ENCODE measurements at places on chromosomes 13 and 19.
A peak's percentile ranks its signal among the peaks of the same experiment; 100 is the strongest.

GRCh38 chr13:24938966-24939365, 157.0 kb upstream of the PABPC3 start:
- DNase-seq: no peak
- no peak overlapping the region for H3K4me3 ChIP-seq
- H3K27me3 ChIP-seq: no peaks in the 10 kb centered on the region

DNA sequence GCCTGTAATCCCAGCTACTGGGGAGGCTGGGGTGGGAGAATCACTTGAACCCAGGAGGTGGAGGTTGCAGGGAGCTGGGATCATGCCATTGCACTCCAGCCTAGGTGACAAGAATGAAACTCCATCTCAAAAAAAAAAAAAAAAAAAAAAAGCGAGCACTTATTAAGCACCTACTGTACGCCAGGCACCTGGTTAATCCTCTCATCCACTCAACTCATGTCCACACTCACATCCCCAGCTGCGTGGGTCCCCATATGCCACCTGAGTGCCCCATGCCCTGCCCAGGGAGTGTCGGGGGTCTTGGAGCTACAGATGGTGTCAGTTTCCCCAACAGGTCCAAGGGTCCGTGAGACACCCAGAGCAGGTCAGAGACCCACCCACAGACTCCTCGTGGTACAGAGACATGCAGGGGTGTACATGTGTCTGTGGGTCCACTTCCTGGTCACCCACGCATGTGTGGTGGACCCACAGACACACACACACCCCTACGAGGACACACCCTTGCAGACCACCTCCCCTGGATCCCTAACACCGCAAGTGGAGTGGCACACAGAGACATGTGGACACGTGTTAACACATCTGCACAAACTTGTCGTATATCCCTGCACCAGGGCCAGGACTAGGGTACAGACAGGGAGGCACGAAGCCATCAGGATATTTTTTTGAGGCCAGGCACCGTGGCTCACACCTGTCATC, 3.5 kb downstream of the INSL3 start:
- DNase-seq: no peak
- H3K27ac ChIP-seq: no peak overlapping the region
- H3K4me1 ChIP-seq: no peaks in the 10 kb centered on the region
- H3K4me3 ChIP-seq: no peak overlapping the region
- no peaks in the 10 kb centered on the region for H3K36me3 ChIP-seq

- peaks cover 19% of the 10 kb centered on the region for H3K36me3 ChIP-seq
- no peaks in the 10 kb centered on the region for H3K27me3 ChIP-seq
- no peak overlapping the region for H3K27ac ChIP-seq
- H3K4me1 ChIP-seq: no peaks in the 10 kb centered on the region
These were observed 15.2 kb upstream of the THSD1 start for GRCh38 chr13:52421216-52421615.

DNA sequence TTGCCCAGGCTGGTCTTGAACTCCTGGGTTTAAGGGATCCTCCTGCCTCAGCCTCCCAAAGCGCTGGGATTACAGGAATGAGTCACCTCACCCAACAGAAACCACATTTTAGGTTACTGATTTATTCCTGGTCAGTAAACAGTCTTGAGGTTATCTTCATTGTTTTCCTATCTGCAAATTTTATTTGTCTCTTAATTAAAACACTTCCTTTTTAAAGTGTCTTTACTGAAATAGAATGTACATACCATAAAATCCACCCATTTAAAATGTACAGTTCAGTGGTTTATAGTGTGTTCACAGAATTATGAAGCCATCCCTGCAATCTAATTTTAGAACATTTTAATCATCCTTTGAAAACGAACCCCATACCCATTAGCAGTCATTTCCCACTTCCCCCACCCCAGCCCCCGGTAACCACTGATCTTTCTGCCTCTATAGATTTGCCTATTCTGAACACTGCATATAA, 63.0 kb downstream of the MAP4K1 start:
- H3K36me3 ChIP-seq: peaks cover 13% of the 10 kb centered on the region
- H3K4me1 ChIP-seq: no peaks in the 10 kb centered on the region
- no peaks in the 10 kb centered on the region for H3K27me3 ChIP-seq
- no peak overlapping the region for H3K4me3 ChIP-seq
- no peak overlapping the region for H3K27ac ChIP-seq

DNA sequence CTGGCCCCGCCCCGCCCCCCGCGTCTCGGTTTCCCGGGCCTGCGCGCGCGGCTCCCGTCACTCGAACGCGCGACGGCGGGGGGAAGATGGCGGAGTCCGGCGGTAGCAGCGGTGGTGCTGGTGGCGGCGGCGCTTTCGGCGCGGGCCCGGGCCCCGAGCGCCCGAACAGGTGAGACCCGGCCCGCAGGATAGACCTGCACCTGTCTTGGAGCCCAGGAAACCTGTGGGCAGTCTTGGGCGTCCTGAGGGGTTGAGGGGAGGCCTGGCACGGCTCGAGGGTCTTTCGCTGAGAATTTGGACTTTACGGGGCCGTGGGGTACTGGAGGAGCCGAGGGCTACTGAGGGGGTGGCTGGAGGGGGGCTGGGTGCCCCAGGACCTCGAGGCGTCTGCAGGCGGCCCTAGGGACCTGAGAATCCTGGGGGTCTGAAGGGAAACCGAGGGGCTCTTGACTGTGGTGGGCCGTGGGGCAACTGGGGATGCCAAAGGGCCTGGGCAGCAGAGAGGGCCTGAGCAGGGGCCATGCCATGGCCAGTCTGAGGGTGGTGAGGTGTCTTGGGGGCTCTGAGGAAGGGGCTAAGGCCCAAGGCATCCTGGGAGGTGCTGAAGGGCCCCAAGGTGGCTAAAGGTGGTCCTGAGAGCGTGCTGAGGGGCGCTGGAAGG, at the start of gene KLHL26:
Gene KLHL26 (plus strand): TSS at position 60 of the 661 bp plus-strand sequence. CDS start 27 bp downstream, at position 87.
- H3K27ac ChIP-seq: no peak within 1 kb of the TSS
- peaks cover 3% of the 10 kb centered on the region for H3K36me3 ChIP-seq
- no peak for DNase-seq
- H3K4me1 ChIP-seq: peaks cover 3% of the 10 kb centered on the region

DNA sequence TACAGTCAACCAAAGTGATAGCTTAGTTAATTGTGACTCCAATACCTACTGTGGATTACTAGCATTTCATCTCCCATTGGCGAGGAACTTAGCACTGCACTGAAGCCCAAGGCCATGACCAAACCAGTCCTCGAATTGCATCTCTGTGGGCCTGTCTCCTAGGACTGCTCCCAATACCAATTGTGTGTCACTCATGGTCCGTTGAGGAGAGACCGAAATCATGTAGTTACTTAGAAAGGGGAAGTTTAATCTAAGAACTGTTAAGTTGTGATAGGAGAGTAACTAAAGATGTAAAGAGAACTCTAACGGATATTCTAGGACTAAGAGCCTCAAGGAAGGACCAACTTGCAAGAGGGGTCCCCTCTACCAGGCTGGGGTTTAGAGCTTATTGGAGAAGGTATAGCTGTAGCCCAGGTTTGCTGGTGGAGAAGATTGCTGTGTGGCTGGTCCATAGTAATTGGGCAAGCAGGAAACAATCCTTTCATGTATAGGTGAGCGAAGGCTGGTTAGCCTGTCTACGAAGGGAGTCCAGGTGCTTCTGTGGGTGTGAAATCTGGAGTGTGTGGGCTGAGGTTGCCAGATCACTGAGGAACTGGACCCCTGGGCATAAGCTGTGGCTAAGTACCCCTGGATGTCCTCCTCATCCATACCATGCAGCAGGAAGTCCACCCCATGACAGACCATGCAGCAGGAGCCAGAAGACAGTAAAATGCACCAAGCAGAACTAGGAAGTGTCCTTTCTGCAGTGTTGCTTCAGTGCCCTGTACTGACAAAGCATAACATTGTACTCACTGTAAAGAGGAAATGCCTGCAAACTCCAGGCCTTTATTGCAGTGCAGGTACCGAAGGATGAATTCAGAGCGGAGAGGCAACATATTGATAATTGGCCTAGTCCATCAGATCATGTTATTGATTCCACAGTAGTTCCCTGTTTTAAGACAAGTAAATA, 30.8 kb downstream of the DNAJC3 start:
- H3K36me3 ChIP-seq: peaks cover 12% of the 10 kb centered on the region
- DNase-seq: no peak
- no peak overlapping the region for H3K27ac ChIP-seq
- no peaks in the 10 kb centered on the region for H3K4me1 ChIP-seq
- H3K27me3 ChIP-seq: no peaks in the 10 kb centered on the region

DNA sequence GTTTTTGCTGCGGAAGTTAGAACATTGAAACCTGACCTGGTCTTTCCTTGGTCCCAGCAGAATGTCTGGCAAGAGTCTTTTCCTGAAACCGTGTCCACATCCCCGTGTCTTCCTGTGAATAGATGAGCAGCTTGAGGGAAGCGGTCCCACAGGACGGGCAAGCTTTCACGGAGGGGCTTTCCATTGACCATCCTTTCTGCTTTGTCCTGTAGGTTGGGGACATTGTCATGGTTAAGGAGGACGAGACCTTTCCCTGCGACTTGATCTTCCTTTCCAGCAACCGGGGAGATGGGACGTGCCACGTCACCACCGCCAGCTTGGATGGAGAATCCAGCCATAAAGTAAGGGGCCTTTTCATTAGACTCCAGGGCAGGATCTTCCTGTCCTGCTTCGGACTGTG, 126.0 kb downstream of the ATP11A start:
- no peak for DNase-seq
- H3K36me3 ChIP-seq: peaks cover 84% of the 10 kb centered on the region
- H3K27me3 ChIP-seq: no peaks in the 10 kb centered on the region
- no peak overlapping the region for H3K27ac ChIP-seq

DNA sequence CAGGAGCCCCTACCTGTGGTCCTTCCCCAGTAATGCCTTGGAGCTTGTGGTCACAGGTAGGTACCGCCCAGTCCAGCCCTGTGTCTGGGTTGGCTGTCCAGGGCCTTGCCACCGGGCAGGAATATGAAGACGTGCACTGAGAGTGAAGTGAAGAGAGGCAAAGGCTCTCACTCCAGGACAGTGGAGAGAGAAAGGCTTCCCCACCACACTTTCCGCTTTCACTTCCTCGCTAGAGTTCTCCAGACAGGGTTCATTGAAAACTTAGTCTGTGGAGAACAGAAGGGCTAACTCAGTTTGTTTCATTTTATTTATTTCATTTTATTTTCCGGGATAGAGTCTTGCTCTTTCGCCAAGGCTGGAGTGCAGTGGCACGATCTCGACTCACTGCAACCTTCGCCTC, 14.2 kb downstream of the FCAR start:
- no peaks in the 10 kb centered on the region for H3K4me1 ChIP-seq
- DNase-seq: no peak
- peaks cover 5% of the 10 kb centered on the region for H3K36me3 ChIP-seq
- H3K27ac ChIP-seq: no peak overlapping the region
- H3K4me3 ChIP-seq: no peak overlapping the region

- H3K4me1 ChIP-seq: no peaks in the 10 kb centered on the region
- H3K27me3 ChIP-seq: no peaks in the 10 kb centered on the region
- no peak for DNase-seq
- no peak overlapping the region for H3K27ac ChIP-seq
These were observed 24.8 kb upstream of the ZNF254 start for GRCh38 chr19:24062190-24062589.

DNA sequence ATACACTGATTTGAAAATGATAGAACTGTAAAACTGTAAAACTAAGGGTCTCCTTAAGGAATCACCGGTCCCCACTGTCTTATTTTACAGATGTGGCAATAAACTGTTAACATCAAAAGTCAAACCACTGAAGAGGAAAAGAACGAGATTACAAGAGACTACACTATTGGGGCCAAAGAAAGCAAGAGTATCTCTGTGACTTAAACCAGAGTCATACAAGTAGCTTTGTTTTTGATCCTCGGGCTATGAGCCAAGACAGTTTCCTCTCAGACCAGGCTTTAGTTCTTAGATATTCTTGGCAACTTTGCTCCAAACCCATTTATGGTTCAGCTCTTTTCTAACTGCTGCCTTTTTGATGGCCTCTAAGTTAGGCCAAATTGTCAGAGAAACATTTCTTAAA, 113.8 kb downstream of the TBC1D4 start:
- no peaks in the 10 kb centered on the region for H3K36me3 ChIP-seq
- no peaks in the 10 kb centered on the region for H3K4me1 ChIP-seq
- no peak for DNase-seq
- H3K27me3 ChIP-seq: no peaks in the 10 kb centered on the region
- no peak overlapping the region for H3K27ac ChIP-seq

GRCh38 chr19:56119582-56119978, 1.5 kb downstream of the ZNF787 start:
- H3K36me3 ChIP-seq: peaks cover 15% of the 10 kb centered on the region
- H3K4me3 ChIP-seq: peak overlapping the region; percentile 86
- H3K4me1 ChIP-seq: peaks cover 2% of the 10 kb centered on the region

DNA sequence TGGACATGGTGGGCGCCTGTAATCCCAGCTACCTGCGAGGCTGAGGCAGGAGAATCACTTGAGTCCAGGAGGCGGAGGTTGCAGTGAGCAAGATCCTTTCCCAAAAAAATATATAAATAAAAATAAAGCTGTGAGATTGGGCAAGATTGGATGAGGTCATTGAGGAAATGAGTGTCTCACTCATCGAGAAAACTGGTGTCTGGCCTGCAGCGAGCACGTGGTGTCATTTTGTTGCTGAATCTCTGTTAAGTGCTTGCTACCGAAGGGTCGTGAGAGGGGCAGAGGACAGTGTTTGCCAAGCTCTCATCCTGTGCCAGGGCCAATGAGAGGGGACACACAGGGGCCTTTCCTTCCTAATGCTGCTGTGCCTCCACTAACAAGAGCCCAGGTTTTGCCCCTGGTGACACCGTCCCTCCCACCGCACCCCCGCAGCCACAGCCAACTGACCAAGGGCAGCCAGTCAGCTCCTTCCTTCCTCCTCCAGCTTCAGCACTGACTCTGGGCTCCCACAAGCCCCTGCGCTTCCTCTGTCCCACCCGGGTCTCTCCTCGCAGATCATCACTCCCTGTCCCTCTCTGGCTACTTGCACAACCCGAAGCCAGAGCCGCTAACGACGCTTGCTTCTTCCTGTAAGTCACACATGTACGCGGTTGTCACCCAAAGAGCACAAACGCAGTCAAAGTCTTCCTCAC, 3.2 kb downstream of the POLD1 start:
- no peak for DNase-seq
- no peak overlapping the region for H3K27ac ChIP-seq
- peaks cover 50% of the 10 kb centered on the region for H3K36me3 ChIP-seq
- no peak overlapping the region for H3K4me3 ChIP-seq
- no peaks in the 10 kb centered on the region for H3K4me1 ChIP-seq

GRCh38 chr13:110306340-110306959, 507 bp downstream of the COL4A1 start:
- H3K4me1 ChIP-seq: no peaks in the 10 kb centered on the region
- H3K27ac ChIP-seq: no peak overlapping the region
- DNase-seq: peak; percentile 43
- peak overlapping the region; percentile 86 for H3K4me3 ChIP-seq

GRCh38 chr19:41893899-41894298, 10.9 kb downstream of the ARHGEF1 start:
- DNase-seq: no peak
- no peak overlapping the region for H3K4me3 ChIP-seq
- no peaks in the 10 kb centered on the region for H3K27me3 ChIP-seq

DNA sequence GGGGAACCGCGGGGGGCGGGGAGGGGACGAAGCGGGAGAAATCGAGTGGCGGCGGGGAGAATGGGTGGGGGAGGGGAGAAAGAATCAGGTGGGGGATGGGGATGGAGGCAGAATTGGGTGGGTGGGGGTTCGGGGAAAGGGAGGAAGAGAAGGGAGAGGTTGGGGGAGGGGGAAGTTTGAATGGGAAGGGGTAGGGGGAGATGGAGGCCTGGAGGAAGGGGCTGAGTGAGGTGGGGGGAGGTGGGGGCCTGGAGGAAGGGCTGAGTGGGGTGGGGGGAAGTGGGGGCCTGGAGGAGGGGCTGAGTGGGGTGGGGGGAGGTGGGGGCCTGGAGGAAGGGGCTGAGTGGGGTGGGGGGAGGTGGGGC, 403 bp upstream of the ADAMTS10 start:
- peak overlapping the region; percentile 73 for H3K4me3 ChIP-seq
- peaks cover 6% of the 10 kb centered on the region for H3K4me1 ChIP-seq
- peaks cover 14% of the 10 kb centered on the region for H3K36me3 ChIP-seq
- H3K27me3 ChIP-seq: no peaks in the 10 kb centered on the region
- no peak overlapping the region for H3K27ac ChIP-seq
- DNase-seq: no peak
